Fibroblast of gingiva (primary cell): ENCODE measurements at places on chromosomes 13 and 19.

- DNase-seq, result no peak
These were observed at the start of gene SOX1 for GRCh38 chr13:112067116-112067741. TSS of gene SOX1 (plus strand) at chr13:112067149. CDS start at chr13:112067659, 510 bp downstream.

- no peak for DNase-seq
These were observed 392.4 kb downstream of the DCT start for GRCh38 chr13:94087100-94087499.

DNA sequence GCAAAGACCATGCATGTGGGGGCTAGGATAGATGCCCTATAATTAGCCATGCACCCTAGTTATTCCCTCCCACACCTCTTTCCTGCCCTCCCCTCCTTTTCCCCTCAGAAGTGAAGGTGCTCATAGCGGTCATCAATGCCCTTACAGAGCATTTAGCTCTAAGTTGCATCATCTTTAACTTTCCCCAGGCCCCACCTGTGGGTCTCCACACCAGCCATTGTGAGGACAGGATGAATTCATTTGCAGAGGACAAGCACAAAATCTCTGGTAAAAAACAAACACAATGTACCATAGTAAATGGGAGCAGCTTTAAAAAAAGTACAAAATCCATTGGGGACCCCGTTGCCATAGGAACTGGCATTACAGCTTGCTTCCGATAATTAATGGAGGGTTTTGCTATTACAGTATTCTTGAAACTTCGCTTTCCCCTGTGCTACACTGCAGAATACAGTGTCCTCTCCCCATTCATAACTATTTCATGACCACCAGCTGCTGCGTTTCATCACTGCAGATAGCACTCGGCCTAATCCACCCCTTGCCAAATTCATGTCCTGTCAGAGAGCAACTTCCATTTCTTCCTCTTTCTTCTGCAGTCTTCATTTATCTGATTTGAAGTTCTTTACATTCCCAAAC lies 110.5 kb downstream of the ZDHHC20 start:
- DNase-seq, result no peak

DNA sequence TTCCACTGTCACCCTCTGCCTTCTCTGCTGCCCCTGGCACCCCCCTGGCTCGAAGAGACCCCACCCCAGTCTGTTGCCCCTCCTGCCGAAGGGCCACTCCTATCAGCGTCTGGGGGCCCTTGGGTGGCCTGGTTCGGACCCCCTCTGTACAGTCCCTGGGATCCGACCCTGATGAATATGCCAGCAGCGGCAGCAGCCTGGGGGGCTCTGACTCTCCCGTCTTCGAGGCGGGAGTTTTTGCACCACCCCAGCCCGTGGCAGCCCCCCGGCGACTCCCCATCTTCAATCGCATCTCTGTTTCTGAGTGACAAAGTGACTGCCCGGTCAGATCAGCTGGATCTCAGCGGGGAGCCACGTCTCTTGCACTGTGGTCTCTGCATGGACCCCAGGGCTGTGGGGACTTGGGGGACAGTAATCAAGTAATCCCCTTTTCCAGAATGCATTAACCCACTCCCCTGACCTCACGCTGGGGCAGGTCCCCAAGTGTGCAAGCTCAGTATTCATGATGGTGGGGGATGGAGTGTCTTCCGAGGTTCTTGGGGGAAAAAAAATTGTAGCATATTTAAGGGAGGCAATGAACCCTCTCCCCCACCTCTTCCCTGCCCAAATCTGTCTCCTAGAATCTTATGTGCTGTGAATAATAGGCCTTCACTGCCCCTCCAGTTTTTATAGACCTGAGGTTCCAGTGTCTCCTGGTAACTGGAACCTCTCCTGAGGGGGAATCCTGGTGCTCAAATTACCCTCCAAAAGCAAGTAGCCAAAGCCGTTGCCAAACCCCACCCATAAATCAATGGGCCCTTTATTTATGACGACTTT lies 2.0 kb downstream of the ZFP36 start:
- peak; percentile 70 for DNase-seq

GRCh38 chr19:55440411-55441105 lies 2.5 kb downstream of the SHISA7 start:
- DNase-seq, result no peak
